ENCODE measurements at places on chromosomes 2 and 18. TPM values are rescaled to one million over a fixed set of nuclear protein-coding genes. Genes with fewer than 3 reads are reported as not detected.
A peak's percentile ranks its signal among the peaks of the same experiment; 100 is the strongest.

- no peak for DNase-seq
These were observed 51.3 kb downstream of the BCL11A start for GRCh38 chr2:60502144-60502543.

DNA sequence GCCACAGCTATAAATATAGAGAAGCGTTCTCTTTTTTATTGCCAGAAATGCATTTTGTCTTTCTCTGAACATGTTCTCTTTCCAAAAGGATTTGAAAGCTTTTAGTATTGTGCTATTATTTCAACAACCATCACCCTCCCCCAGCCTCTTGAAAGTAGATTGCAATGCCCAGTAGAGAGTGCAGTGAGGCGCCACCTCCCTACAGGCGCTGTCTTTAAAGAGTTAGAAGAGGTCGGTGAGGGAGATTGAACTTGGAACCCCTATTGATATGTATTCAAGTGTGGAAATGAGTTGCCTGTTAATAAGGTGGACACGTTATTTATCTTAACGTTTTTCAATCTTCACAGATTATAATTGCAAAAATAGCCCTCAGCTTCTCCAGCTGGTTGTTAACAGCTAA is 360.3 kb downstream of the LRP1B start:
- DNase-seq, result no peak

DNA sequence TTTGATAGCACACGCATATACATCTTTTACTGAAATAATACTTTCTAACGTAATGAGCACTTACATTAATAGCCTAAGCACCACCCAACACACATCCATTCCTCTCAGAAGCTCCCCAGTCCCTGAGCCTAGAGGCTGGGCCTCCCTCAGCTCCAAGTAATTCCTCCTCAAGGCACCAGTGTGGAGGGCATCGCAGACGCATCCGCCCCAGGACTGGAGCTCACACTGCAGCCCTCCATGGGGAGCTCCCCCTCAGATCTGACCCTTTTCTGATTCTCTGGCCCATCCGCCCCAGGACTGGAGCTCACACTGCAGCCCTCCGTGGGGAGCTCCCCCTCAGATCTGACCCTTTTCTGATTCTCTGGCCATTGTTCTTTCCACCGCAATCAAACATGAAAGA is 60.4 kb upstream of the SNTG2 start:
- DNase-seq, result no peak

- DNase-seq, result no peak
These were observed 41.7 kb downstream of the ST3GAL5 start for GRCh38 chr2:85847051-85847588.

DNA sequence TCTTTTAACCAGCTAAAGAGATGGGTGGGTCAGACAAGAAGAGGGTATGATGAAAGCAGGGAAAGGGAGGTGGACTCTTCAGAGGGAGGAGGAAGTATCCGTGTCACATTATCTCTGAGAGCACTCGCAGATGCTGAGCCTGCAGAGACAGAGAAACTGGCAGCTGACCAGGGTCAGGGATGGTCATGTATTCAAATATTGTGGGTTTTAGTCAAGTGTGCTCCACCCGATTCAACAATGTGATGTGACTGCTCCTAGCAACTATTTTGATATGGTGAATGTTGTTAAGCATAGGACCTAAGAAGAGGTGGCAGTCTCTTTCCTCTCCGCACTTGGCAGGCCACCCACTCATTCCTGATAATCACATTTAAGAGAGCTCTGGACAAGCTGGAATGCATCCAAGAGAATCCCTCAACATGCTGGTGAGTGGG is 1.3 kb upstream of the CLIP4 start:
- no peak for DNase-seq

DNA sequence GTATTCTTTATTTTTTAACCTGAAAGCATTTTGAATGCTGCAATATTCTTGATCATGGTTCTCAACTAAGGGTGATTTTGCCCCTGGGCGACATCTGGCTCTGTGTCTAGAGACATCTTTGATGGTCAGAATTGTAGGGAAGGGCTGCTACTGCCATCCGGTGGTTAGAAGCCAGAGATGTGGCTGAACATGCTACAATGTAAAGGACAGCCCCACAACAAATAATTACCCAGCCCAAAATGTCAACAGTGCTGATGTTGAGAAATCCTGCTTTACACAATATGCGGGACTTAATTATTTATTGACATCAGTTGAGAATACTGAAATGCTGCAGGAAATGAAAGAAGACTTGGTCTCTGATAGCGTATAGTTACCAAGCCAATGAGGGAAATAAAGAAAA is 37.5 kb upstream of the SERPINB2 start:
- DNase-seq, result no peak

GRCh38 chr2:189698020-189698887 is 23.8 kb downstream of the ANKAR start:
- peak; percentile 33 for DNase-seq

GRCh38 chr2:169579044-169579443 is 5.1 kb upstream of the PPIG start:
- no peak for DNase-seq

GRCh38 chr18:59360381-59360780 is 1.3 kb upstream of the LMAN1 start:
- DNase-seq, result no peak

DNA sequence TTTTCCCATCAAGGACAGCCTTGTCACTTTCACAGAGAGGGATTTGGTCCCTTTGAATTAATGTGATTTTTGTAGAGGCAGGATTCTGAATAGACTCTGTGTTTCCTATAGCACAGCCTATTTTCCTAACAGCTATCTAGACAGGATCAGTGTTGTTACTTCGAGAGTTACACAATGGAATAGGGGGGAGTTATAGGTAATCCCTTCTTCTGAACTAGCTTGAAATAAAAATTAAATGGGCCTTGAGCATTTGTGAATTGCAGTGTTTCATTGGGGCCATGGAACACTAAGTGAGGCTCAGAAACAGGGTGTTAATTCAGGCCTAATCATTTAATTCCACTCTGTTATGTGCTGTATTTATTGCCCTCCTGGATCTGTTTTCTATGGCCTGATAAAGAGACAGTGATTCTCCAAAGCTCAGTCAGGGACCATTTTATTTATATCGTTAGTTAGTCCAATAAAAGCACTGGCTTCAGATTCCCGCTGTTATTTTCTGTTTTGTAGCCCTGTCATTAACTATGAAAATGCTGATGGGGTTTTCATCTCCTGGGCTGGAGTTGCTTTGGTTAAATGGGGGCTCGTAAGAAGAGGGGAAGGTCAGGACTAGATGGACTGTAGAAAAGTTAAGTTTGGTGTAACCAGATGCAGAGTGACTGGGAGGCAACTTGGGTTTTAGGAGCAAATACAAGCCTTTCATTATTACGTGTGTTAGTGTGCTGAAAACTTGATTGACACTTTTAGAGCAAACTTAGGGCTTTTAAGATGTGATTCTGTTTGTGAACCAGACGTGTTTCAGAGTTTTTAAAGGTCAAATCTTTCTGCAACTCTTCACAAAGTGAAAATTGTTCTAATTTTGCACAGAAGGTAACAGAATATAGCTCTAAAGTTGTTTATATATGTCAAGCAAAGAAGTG is 461.0 kb upstream of the HNRNPA3 start:
- DNase-seq, result no peak

GRCh38 chr2:29615183-29615582 is 306.2 kb downstream of the ALK start:
- no peak for DNase-seq

DNA sequence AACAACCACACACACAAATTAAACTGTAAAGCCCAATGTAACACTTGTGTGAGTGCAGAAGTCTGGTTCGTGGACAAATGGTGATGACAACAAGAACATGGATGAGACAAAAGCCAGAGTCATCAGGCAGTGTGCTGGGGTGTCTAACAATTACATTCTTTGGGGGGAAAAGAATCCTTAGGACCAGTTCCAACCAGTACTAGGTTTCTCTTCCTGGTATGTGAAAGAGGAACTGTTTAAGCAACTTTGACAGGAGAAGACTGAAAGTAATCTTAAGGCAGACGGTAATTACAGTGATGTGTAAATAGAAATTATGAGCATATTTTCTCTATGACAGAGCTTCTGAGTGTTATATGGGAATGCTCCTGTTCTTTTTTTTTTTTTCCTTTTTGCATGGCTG is 133.4 kb downstream of the AFF3 start:
- DNase-seq, result no peak

DNA sequence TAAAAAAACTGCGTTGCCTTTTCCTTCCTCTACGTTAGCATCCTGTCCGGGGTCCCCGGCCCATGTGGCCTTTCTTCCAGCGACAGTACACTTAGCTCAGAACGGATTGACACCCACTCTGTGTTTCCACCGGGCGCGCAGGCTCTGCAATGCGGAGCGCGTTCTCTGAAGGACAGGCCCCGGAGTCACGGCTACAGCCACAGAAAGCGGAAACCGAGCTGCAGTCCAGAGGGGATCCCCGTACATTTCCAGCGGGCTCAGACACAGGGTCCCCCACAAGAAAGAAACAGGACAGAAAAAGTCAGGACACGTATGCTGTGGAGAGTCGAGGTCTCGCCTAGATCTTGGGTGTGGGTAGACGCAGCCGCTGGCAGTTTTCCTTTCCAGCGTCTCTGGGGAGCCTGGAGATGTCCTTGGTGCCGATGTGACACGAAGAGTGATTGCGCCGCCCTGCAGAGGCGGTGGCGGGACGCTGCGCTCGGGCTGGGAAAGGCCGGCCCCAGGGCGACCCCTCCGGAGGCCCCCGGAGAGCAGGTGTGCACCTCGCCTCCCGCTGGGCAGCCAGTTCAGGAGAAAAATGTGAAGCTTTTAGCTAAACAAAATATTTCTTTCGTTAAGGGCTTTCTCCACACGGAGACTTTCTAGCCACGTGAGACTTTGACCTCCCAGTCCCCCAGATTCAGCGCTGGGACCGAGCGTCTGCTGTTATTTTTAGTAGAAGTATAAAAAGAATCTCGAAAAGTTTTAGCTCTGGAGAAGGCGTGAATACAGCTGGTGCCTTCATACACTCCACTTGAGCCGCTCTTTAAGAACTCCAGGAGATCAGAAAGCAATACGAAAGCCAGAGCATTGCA is 1.3 kb upstream of the ACKR3 start:
- no peak for DNase-seq

DNA sequence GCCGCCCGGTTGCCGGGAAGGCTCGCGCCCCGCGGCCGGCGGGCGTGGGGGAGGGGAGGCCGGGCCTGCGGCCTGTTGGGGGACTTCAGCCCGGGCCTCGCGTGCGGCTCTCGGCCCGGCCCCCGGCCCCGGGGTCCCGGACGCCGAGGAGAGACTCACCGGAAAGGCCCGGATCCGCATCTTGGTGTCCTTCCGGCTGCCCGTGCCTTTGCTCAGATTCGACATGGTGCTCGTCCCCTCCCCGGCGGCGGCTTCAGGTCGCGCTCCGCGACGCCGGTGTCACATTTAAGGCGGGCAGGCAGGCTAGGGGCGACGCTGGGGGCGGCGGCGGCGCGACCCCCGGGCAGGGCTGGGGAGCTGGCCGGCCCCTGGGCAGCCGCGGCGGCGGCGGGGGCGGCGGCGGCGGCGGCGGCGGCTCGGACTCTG is 365 bp downstream of the CUL3 start:
- peak; percentile 63 for DNase-seq

CCDC68 gene
- total RNA-seq, result not detected

DLX2 gene
- total RNA-seq, result 0.14 TPM

CRYGD gene
- total RNA-seq, result not detected

DRC1 gene
- not detected for total RNA-seq

Measured in CD8-positive, alpha-beta T cell (primary cell).